CD14-positive monocyte (primary cell): ENCODE measurements at places on chromosomes 6 and 20. TPM values are rescaled to one million over a fixed set of nuclear protein-coding genes. Genes with fewer than 3 reads are reported as not detected.

GRCh38 chr20:58012731-58013510 is 215.5 kb downstream of the ANKRD60 start:
- no peak for DNase-seq
- no peaks in the 10 kb centered on the region for H3K4me1 ChIP-seq
- H3K27me3 ChIP-seq: no peaks in the 10 kb centered on the region
- H3K27ac ChIP-seq: no peak overlapping the region
- no peak overlapping the region for H3K4me3 ChIP-seq

Gene KCNQ2
- polyA plus RNA-seq: not detected in 2 replicates

DNA sequence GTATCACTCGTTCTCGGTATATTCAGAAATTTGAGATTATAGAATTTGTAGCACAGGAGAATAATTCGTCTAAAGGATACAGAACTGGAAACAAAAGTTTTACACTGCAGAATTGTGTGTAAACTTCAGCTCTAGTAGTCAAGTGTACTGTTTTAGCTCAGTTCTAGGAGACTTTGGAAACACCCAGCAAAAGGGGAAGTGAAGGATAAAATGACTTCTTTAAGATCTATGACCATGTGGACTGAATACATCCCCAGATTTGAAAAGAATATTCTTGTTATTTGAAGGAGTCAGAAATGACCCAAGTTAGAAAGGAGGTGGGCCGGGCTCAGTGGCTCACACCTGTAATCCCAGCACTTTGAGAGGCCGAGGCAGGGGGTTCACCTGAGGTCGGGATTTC is 174.0 kb upstream of the FOXQ1 start:
- no peaks in the 10 kb centered on the region for H3K36me3 ChIP-seq
- H3K27me3 ChIP-seq: no peaks in the 10 kb centered on the region
- no peak overlapping the region for H3K4me3 ChIP-seq
- H3K27ac ChIP-seq: no peak overlapping the region
- no peak for DNase-seq
- H3K4me1 ChIP-seq: no peaks in the 10 kb centered on the region

Gene CRISP3
- polyA plus RNA-seq: not detected

Gene SLCO4A1
- polyA plus RNA-seq: 0.42 TPM

DNA sequence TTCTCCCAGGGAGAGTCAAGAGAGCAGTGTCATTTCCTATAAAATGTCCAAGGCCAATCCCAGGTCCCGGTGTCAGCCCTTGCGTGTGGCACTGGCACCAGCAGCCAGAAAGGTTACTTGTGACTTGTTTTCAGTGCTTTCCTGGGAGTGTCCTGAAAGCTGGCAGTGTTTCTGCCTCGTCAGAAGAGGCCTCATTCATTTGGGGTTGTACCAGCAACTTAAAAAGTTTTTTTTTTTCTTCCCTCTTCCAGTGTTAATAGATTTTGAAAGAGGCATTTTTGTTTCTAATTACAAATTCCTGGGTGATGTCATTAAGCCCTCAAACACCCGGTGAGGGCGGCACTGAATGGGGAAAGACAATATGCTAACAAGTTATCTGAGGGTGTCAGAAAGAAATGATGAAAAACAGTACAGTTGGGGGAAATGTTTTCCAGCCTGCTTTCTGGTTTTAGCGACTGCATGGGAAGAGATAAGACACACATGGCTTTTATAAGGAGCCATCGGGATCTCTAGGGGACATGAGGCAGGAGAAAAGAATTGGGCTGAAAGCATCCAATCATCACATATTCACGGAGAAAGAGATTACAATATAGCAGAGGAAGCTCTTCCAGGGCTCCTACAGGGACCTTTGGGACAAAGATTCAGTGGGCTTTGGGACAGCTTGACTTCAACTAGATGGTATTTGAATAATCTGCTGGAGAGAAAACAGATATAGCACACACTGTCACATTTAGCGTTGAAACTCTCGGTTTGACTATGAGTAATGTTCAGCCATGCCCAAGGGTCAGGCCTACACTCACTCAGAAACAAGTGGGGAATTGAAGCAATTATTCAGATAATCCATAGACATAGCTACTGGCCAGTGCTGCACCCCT is 153.0 kb downstream of the BCAS1 start:
- peaks cover 62% of the 10 kb centered on the region for H3K4me1 ChIP-seq
- H3K27me3 ChIP-seq: no peaks in the 10 kb centered on the region
- DNase-seq: peak; percentile 80

Gene MYB
- 1.7 TPM for polyA plus RNA-seq

GRCh38 chr6:62982951-62983350 is 228.3 kb upstream of the FKBP1C start:
- no peak overlapping the region for H3K27ac ChIP-seq
- no peak for DNase-seq
- H3K27me3 ChIP-seq: no peaks in the 10 kb centered on the region
- no peaks in the 10 kb centered on the region for H3K36me3 ChIP-seq
- H3K4me3 ChIP-seq: no peak overlapping the region

Gene GNAS-AS1
- not detected for polyA plus RNA-seq

- H3K4me1 ChIP-seq: no peaks in the 10 kb centered on the region
- no peaks in the 10 kb centered on the region for H3K36me3 ChIP-seq
- H3K4me3 ChIP-seq: no peak overlapping the region
- peaks cover 32% of the 10 kb centered on the region for H3K27me3 ChIP-seq
- no peak overlapping the region for H3K27ac ChIP-seq
Observed at GRCh38 chr20:58839991-58840747, 10.5 kb downstream of the GNAS-AS1 start.

DNA sequence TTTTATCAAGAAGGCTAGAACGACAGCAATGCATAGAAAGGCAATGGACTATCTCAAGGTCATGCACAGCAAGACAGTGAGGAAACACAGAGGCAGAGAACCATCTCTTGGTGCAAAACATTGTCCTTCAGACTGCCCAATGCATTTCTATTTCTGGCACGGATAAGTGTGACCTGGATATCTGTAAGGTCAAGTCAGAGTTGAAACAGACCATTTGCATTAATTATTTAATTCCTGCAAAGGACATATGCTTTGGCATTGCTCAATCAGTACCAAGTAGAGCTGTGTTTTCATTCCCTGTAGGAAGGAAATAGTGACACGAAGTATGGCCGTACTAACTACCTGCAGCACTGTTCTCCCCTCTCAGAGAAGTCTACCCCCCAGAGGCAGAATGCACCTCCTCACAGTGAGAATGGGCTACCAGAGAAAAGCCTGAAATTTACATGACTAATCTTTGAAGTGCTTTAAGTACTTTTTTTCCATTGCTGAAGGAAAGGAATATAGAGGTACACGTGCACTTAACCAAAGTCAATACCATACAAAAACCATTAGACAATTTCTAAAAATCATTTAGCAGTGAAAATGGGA is 32.1 kb upstream of the GSTA4 start:
- H3K4me3 ChIP-seq: no peak overlapping the region
- no peaks in the 10 kb centered on the region for H3K27me3 ChIP-seq
- no peak for DNase-seq
- H3K4me1 ChIP-seq: no peaks in the 10 kb centered on the region
- no peak overlapping the region for H3K27ac ChIP-seq
- H3K36me3 ChIP-seq: peaks cover 37% of the 10 kb centered on the region

- DNase-seq: no peak
- no peaks in the 10 kb centered on the region for H3K27me3 ChIP-seq
- H3K4me1 ChIP-seq: no peaks in the 10 kb centered on the region
Observed at GRCh38 chr6:167338541-167339117, 13.7 kb downstream of the TTLL2 start.

DNA sequence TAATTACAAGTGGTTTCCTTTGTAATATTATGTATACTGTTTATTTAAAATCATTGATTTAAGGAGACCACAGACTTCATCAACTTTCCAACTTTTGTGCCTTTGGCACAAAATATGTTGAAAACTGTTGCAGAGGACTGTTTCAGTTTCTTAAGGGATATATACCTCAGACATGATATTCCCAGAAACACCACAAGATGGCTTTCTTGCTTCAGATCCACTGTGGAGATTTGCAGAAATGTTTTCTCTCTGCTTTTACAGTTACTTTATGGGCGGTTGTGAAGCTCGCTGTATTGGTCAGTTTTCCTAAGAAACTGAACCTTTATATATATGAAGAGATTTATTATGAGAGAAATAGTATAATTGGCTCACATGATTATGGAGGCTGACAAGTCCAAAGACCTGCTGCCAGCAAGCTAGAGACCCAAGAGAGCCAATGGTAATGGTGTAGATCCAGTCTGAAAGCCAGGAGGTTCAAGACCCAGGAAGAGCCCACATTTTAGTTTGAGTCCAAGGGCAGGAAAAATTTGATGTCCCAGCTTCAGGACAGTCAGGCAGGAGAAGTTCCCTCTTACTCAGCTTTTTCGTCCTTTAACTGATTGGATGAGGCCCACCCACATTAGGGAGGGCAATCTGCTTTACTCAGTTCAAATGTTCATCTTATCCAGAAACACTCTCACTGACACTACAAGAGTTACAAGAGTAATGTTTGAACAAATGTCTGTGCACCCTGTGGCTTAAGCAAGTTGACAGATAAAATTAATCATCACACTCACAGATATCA is 12.8 kb downstream of the ME1 start:
- no peak overlapping the region for H3K27ac ChIP-seq
- no peak overlapping the region for H3K4me3 ChIP-seq
- no peaks in the 10 kb centered on the region for H3K4me1 ChIP-seq
- H3K36me3 ChIP-seq: no peaks in the 10 kb centered on the region

DNA sequence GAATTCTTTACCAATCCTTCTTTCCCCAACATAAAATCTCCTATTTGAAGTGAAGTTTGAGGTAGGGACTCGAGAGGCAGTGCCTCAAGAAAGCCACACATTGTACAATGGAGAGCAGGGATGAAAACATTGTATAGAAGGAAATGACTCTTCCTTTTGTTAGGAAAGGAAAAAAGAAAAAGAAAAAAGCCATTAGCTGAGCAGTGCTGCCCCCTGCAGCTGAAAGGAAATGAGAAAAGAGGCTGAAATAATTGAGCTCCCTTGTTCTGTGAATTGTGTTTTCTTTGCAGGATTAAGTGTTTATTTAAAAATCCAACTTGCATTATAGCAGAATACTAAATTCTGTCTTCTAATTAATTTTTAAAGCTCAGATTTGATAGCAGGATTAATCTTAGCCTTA is 162.9 kb upstream of the SASH1 start:
- H3K36me3 ChIP-seq: no peaks in the 10 kb centered on the region
- H3K4me1 ChIP-seq: no peaks in the 10 kb centered on the region

Gene MEI4
- not detected for polyA plus RNA-seq

Gene CD109
- polyA plus RNA-seq: 0.08 and 0.20 TPM in 2 replicates

DNA sequence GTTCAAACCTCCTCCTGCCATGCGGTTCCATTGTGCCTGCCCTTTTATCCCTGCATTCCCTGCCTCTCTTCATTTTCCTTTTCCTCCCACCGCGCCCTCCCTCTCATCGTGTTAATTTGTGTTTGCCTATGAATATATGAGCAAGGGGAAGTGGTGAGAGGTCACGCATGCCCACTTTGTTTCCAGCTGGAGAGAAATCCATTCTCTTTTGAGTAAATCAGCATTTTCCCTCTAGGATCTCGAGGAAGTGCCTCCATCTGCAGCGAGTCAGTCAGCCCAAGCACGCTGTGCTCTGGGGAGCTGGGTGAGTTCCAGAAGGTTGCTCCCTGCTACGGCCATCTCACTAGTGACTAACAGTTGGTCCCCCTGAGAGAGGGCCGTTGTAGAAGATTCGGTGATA is 42.9 kb downstream of the CDH26 start:
- H3K27ac ChIP-seq: no peak overlapping the region
- H3K27me3 ChIP-seq: no peaks in the 10 kb centered on the region
- peaks cover 15% of the 10 kb centered on the region for H3K4me1 ChIP-seq
- H3K36me3 ChIP-seq: no peaks in the 10 kb centered on the region

DNA sequence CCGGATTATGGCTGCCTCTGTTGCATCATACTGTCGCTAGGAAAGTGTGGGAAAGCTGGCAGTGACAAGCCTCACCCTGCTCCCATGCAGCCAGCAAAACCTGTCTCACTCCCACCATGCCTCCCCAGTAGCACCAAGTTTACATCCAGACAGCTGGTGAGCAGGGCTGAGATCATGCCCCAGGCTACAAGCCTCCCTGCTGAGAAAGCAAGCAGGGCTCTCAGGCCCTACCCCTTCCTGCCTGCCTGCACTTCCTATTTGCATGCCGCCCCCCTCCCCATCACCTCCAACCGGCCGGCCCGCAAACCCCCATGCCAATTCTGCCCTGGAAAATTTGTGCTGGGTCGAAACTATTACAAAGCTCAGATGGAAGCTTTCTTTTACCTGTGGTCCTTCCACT is 408.2 kb upstream of the FKBP1C start:
- no peaks in the 10 kb centered on the region for H3K4me1 ChIP-seq
- no peak overlapping the region for H3K4me3 ChIP-seq
- H3K27ac ChIP-seq: no peak overlapping the region

DNA sequence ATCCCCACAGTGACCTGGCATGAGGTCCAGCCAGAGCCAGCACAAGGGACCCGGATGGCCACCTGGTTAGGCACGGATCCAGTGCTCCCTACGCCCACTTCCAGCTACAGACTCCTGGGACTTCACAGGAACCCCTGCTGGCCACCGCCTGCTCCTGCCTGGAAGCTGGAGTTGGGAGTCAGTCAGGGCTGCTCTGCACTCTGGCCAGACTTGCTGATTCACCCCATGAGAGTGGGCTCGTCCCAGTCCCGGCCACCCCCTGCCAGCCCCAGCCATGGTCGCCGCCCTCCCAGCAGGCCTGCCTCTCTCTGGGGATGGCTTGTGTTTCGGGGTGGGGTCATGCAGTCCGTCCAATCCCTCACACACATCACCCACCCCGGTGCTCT is 125.8 kb downstream of the DLL1 start:
- H3K4me1 ChIP-seq: peaks cover 13% of the 10 kb centered on the region
- no peaks in the 10 kb centered on the region for H3K27me3 ChIP-seq
- no peak for DNase-seq
- no peak overlapping the region for H3K4me3 ChIP-seq
